Fibroblast of lung (primary cell): ENCODE measurements at places on chromosomes 7 and 10. TPM values are rescaled to one million over a fixed set of nuclear protein-coding genes. Genes with fewer than 3 reads are reported as not detected.

GBX1 gene
- not detected in 2 replicates for total RNA-seq

EN2 gene
- under 0.01 TPM in 1 of 2 replicates, not detected in the other for total RNA-seq

VWA2 gene
- under 0.01 and 0.17 TPM in 2 replicates for total RNA-seq

FAM25C gene
- total RNA-seq: not detected in 2 replicates

COL1A2 gene
- 2,400 and 2,928 TPM in 2 replicates for total RNA-seq

TRPV6 gene
- total RNA-seq: not detected in 2 replicates

PHF14 gene
- total RNA-seq: 29.6 and 29.8 TPM in 2 replicates

C7orf33 gene
- total RNA-seq: not detected in 2 replicates

ABCB1 gene
- total RNA-seq: 0.77 and 4.8 TPM in 2 replicates

PLA2G12B gene
- total RNA-seq: not detected in 2 replicates

CARD11 gene
- not detected in 2 replicates for total RNA-seq

SRGN gene
- total RNA-seq: 147 and 363 TPM in 2 replicates

GALNT17 gene
- under 0.01 and 0.26 TPM in 2 replicates for total RNA-seq

NME8 gene
- total RNA-seq: not detected in 2 replicates

MET gene
- 29.8 and 44.4 TPM in 2 replicates for total RNA-seq

HMX3 gene
- total RNA-seq: not detected in 2 replicates

AFAP1L2 gene
- total RNA-seq: 0.17 and 0.77 TPM in 2 replicates

CCDC172 gene
- not detected in 2 replicates for total RNA-seq

UNCX gene
- not detected in 2 replicates for total RNA-seq

HTR5A gene
- total RNA-seq: not detected in 2 replicates

UCN3 gene
- not detected in 2 replicates for total RNA-seq

ABCC2 gene
- 0.26 and 0.66 TPM in 2 replicates for total RNA-seq

MMD2 gene
- total RNA-seq: not detected in 2 replicates

TTYH3 gene
- 15.4 and 19.7 TPM in 2 replicates for total RNA-seq

IGFBP1 gene
- not detected in 2 replicates for total RNA-seq

SFXN4 gene
- total RNA-seq: 17.7 TPM in 2 replicates

TMEM176B gene
- 26.8 and 95.3 TPM in 2 replicates for total RNA-seq

SLC29A3 gene
- total RNA-seq: 2.1 and 2.3 TPM in 2 replicates

GPRIN2 gene
- not detected in 2 replicates for total RNA-seq

PDE6C gene
- total RNA-seq: not detected in 2 replicates

OR2A42 gene
- total RNA-seq: under 0.01 TPM in 1 of 2 replicates, not detected in the other

H2BK1 gene
- not detected in 2 replicates for total RNA-seq

LBX1 gene
- under 0.01 TPM in 2 replicates for total RNA-seq
